ENCODE measurements at places on chromosomes 5 and 9. TPM values are rescaled to one million over a fixed set of nuclear protein-coding genes. Genes with fewer than 3 reads are reported as not detected.

Gene SMIM33
- total RNA-seq, result not detected

Gene LRRC19
- total RNA-seq, result not detected

Gene GALNT12
- 1.2 TPM for total RNA-seq

Gene TLE4
- 9.6 TPM for total RNA-seq

Gene TEX48
- not detected for total RNA-seq

Gene POC5
- 8.5 TPM for total RNA-seq

Gene ARL14EPL
- 0.39 TPM for total RNA-seq

Gene IL13
- not detected for total RNA-seq

Gene CER1
- not detected for total RNA-seq

Gene ARRDC1
- 19.4 TPM for total RNA-seq

Gene FCN2
- not detected for total RNA-seq

Gene CACFD1
- 6.1 TPM for total RNA-seq

Gene ICE1
- 33.8 TPM for total RNA-seq

Gene MEIKIN
- total RNA-seq, result not detected

Gene DRD1
- total RNA-seq, result not detected

Gene HTR1A
- not detected for total RNA-seq

Gene NR5A1
- not detected for total RNA-seq

Gene LCN9
- total RNA-seq, result not detected

Gene IQGAP2
- 8.3 TPM for total RNA-seq

Gene TAF1L
- total RNA-seq, result 0.04 TPM

Gene PCDHGA3
- total RNA-seq, result 0.26 TPM

Gene TMEM252
- not detected for total RNA-seq

Measured in pulmonary artery endothelial cell (primary cell).